Endothelial cell of umbilical vein (primary cell): ENCODE measurements at places on chromosomes 12 and 14.
A peak's percentile ranks its signal among the peaks of the same experiment; 100 is the strongest.

GRCh38 chr14:81193924-81194633 is 26.7 kb downstream of the GTF2A1 start:
- no peak overlapping the region for H3K4me3 ChIP-seq
- no peaks in the 10 kb centered on the region for H3K4me1 ChIP-seq
- H3K27me3 ChIP-seq = no peaks in the 10 kb centered on the region
- no peak for DNase-seq
- H3K36me3 ChIP-seq = peaks cover 6% of the 10 kb centered on the region
- no peak overlapping the region for H3K27ac ChIP-seq

- no peak overlapping the region for H3K4me3 ChIP-seq
- no peaks in the 10 kb centered on the region for H3K36me3 ChIP-seq
- DNase-seq = no peak
- no peak overlapping the region for H3K27ac ChIP-seq
- H3K27me3 ChIP-seq = no peaks in the 10 kb centered on the region
These were observed 72.6 kb upstream of the TCL1A start for GRCh38 chr14:95786566-95786965.

GRCh38 chr14:81275305-81276072 is 54.7 kb upstream of the GTF2A1 start:
- H3K36me3 ChIP-seq = no peaks in the 10 kb centered on the region
- DNase-seq = no peak
- H3K27ac ChIP-seq = no peak overlapping the region
- no peaks in the 10 kb centered on the region for H3K27me3 ChIP-seq
- no peak overlapping the region for H3K4me3 ChIP-seq

GRCh38 chr12:24561882-24562770 is 386.8 kb downstream of the BCAT1 start:
- H3K27ac ChIP-seq = no peak overlapping the region
- H3K36me3 ChIP-seq = no peaks in the 10 kb centered on the region
- H3K27me3 ChIP-seq = peaks cover 34% of the 10 kb centered on the region
- peaks cover 7% of the 10 kb centered on the region for H3K4me1 ChIP-seq
- peak overlapping the region; percentile 43 for H3K4me3 ChIP-seq

GRCh38 chr14:35297706-35298105 is 5.5 kb downstream of the PSMA6 start:
- peaks cover 23% of the 10 kb centered on the region for H3K4me1 ChIP-seq
- no peak overlapping the region for H3K4me3 ChIP-seq
- DNase-seq = no peak
- H3K36me3 ChIP-seq = no peaks in the 10 kb centered on the region

DNA sequence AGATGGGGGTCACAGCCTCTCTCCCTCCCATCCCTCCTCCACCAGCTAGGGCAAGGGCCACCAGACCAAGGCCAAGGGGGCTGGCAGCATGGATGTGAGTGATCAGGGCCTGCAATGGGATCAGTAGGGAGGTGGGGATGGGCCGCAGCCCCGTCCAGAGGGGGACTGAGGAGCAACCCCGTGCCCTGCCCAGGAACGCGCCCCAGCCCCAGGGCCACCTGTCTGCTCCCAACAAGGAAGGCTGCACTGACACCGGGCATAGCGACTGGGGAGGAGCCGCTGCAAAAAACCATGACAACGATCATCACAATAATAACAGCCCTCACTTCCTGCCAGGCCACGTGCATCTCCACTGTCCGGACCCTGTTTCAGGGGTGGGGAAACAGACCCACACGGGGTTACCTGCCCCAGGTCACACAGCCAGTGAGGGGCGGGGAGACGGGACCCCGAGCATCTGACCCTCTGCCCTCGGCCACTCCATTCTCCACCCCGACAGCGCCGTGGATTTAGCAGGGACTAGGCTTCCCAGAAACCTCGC is 24.3 kb downstream of the NCOR2 start:
- no peaks in the 10 kb centered on the region for H3K36me3 ChIP-seq
- no peak overlapping the region for H3K27ac ChIP-seq
- H3K27me3 ChIP-seq = no peaks in the 10 kb centered on the region
- no peak overlapping the region for H3K4me3 ChIP-seq

DNA sequence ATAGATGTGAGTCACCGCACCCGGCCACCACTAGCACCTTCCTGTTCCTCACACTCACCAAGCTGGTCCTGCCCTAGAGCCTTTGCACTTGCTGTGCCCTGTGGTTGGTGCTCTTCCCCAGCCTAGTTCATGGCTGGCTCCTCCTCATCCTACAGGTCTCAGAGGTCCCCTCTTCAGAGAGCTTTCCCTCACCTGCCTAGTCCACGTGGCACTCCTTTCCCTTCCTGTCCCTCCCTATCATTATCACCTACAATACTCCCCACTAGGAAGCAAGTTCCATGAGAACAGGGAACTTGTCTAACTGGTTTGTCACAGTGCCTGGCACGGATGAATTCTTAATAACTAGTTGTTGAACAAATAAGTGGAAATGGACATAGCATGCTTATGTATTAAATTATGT is 24.0 kb upstream of the TMED10 start:
- H3K4me3 ChIP-seq = no peak overlapping the region
- peaks cover 12% of the 10 kb centered on the region for H3K4me1 ChIP-seq
- no peak overlapping the region for H3K27ac ChIP-seq

- H3K27ac ChIP-seq = no peak overlapping the region
- no peak overlapping the region for H3K4me3 ChIP-seq
- peaks cover 27% of the 10 kb centered on the region for H3K4me1 ChIP-seq
- peaks cover 11% of the 10 kb centered on the region for H3K27me3 ChIP-seq
- H3K36me3 ChIP-seq = no peaks in the 10 kb centered on the region
These were observed 2.8 kb downstream of the MBIP start for GRCh38 chr14:36317650-36318049.

DNA sequence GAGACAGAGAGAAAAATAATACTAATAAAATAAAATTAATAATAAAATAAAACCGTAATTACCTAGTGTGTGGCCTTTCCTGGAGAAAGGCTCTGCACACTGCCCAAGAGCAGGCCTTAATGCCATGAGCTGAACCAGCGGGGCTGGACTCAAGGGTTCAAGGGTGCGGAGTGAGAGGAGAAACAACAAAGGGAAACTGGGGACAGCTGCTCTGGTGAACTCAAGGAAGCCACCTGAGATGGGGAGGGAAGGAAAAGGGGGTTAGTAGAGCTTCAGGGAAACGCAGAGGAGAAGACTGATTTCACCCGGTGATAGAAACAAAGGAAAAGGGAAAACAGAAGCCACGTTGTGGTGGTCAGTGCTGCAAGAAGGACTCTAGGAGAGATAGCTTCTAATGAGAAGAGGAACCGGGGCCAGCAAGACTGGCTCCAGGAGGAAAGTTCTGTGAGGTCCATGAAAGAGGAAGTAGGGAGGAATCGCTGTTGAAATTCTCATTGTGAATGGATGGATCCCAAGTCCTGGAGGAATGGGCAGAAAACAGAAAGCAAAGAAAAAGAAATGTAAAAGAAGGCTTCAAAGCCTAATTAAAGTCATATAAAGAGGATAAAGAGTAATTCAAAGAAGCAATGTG is 48.3 kb upstream of the BCL2L14 start:
- H3K27ac ChIP-seq = no peak overlapping the region
- no peaks in the 10 kb centered on the region for H3K36me3 ChIP-seq
- H3K4me1 ChIP-seq = no peaks in the 10 kb centered on the region
- H3K27me3 ChIP-seq = peaks cover 16% of the 10 kb centered on the region
- H3K4me3 ChIP-seq = no peak overlapping the region

DNA sequence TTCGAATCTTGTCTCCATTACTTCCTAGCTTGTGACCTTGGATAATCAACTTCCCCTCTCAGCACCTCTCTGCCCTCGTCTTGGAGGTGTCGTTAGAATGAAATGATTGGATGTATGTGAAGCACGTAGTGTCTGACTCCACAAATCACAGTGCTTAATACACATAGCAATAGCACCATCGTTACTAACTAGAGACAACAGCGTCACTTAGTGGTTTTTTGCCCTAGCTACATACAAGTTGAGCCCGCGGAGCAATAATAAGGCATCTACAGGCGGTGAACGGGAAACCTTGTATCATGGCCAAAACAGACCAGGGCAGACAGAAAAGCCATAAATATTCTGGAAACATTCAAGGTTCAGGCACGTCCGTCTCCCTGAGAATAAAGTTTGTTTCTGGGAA is 154.9 kb downstream of the ASCL4 start:
- H3K4me3 ChIP-seq = no peak overlapping the region
- H3K4me1 ChIP-seq = no peaks in the 10 kb centered on the region

DNA sequence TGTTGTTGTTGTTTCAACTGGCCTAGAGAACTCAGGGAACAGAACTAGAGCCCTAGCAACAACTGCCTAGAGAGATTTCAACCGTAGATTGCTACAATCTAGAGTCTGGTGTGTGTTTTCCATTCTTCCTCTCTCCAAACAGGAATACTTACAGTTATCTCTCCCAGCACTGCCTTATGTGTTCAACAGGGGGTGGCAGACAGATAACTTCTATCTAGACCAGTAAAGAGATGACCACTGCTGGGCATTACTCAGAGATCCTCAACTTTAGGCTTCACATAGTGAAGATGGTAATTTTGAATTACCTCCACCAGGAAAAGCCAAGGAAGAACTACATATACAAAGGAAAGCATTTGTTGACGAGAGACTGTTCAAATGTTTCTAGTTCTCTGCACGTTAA is 4.8 kb downstream of the TXNDC16 start:
- no peaks in the 10 kb centered on the region for H3K27me3 ChIP-seq
- H3K4me1 ChIP-seq = peaks cover 3% of the 10 kb centered on the region
- DNase-seq = no peak
- H3K36me3 ChIP-seq = no peaks in the 10 kb centered on the region
- H3K27ac ChIP-seq = no peak overlapping the region

- peak; percentile 29 for DNase-seq
- no peak overlapping the region for H3K4me3 ChIP-seq
- H3K27me3 ChIP-seq = no peaks in the 10 kb centered on the region
- peaks cover 7% of the 10 kb centered on the region for H3K36me3 ChIP-seq
These were observed 15.3 kb upstream of the CERS5 start for GRCh38 chr12:50182461-50182860.

DNA sequence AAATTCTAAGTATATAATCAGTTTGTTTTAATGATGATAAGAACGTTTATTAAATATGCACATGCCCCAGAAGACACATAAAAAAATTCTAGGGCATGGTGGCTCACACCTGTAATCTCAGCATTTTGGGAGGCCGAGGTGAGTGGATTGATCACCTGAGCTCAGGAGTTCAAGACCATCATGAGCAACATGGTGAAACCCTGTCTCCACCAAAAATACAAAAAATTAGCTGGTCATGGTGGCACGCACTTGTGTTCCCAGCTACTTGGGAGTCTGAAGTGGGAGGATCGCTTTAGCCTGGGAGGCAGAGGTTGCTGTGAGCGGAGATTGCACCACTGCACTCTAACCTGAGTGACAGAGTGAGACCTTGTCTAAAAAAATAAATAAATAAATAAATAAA is 4.0 kb downstream of the CD69 start:
- no peak overlapping the region for H3K27ac ChIP-seq
- H3K27me3 ChIP-seq = no peaks in the 10 kb centered on the region
- DNase-seq = no peak
- peaks cover 12% of the 10 kb centered on the region for H3K4me1 ChIP-seq
- H3K4me3 ChIP-seq = no peak overlapping the region
- no peaks in the 10 kb centered on the region for H3K36me3 ChIP-seq

DNA sequence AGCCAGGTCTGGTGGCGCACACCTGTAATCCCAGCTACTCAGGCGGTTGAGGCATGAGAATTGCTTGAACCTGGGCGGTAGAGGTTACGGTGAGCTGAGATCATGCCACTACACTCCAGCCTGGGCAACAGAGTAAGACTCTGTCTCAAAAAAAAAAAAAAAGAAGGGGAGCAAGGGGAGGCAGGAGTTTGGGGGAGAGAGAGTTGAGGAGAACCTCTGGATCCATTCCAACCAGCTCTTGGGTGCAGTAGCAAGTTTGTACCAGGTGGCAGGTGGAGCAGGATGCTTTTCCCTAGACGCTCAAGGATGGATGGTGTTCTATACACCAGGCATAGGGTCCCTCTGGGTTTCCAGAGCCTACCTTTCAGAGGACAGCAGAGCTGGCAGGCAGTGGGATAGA is 1.9 kb downstream of the NFE2 start:
- no peak for DNase-seq
- no peak overlapping the region for H3K27ac ChIP-seq
- peaks cover 32% of the 10 kb centered on the region for H3K27me3 ChIP-seq
- H3K4me1 ChIP-seq = no peaks in the 10 kb centered on the region
- H3K36me3 ChIP-seq = no peaks in the 10 kb centered on the region
- H3K4me3 ChIP-seq = no peak overlapping the region

DNA sequence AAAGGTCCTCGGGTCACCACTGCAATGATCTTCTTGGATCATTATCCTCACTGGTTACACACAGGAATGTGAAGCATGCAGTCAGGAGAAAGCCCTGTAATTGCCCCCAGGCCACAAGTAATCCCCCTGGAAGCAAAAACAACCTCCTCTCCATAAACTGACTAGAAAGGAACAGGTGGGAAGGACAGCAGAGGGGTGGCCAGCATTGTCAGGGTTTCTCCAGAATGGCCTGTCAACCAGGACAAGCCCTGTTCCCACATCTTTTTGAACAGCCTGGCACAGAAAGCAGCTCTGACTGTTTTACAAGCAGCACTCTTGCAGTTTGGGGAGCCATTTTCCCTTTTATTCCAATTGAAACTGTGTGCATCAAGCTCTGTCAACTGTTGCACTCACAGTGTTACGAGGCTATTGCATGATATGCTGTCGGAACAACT is 36.1 kb downstream of the TMCC3 start:
- H3K36me3 ChIP-seq = no peaks in the 10 kb centered on the region
- no peak for DNase-seq
- no peak overlapping the region for H3K4me3 ChIP-seq
- peaks cover 33% of the 10 kb centered on the region for H3K4me1 ChIP-seq
- no peak overlapping the region for H3K27ac ChIP-seq
